Osteoblast (primary cell): ENCODE measurements at places on chromosomes 7 and 10. TPM values are rescaled to one million over a fixed set of nuclear protein-coding genes. Genes with fewer than 3 reads are reported as not detected.

DNA sequence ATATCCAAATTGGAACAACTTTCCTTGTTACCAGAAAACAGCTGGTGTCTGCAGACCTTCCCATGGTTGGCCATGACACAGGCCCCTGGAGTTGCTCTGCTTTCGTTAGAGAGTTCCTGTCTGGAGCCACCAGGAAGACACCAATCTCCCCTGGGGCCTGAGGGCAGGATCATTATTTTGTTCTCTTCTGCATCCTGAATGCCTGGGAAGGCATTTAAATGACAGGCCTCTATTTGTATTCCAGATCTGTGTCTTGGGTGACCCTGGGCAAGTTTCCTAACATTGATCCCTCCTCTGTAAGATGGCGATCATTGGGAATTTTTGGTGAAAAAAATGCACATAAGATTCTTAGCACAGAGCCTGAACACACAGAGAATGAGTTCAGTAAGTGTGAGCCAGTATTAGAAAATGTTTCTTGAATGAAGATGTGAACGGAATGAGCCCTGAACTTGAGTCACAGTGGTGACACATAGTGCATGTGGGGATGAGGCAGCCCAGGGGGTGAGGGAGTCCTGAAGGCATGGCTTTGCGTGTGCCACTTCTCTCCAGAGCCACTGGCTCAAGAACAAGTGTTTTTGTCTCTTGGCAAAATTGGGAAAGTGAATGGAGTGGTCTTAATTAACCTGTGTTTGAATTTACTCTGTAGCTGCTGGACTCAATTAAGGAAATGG, 28.4 kb downstream of the BMPER start:
- H3K27ac ChIP-seq = peak overlapping the region; percentile 94
- peaks cover 19% of the 10 kb centered on the region for H3K36me3 ChIP-seq

DNA sequence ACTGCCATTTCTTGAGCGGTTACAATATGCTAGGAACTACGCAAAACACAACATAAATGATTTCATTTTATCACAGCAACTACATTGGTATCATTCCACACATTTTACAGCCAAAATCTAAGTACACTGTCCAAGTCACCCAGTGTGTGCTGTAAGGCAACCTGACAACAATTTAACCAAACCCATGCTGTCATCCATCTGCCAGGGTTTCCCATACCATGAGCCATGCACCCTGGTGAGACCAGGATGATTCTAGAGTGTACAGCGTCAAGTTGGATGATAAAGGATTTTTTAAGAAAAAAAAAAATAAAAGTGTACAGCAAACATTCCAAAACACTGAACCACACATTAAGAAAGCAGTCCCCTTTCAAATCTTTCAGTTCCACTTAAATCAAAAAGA, 52.9 kb downstream of the PIK3AP1 start:
- H3K27me3 ChIP-seq = no peaks in the 10 kb centered on the region
- no peak for DNase-seq
- no peak overlapping the region for H3K4me3 ChIP-seq
- H3K36me3 ChIP-seq = no peaks in the 10 kb centered on the region

GRCh38 chr10:48784031-48784430, 99.4 kb downstream of the WDFY4 start:
- no peak overlapping the region for H3K4me3 ChIP-seq
- H3K27ac ChIP-seq = no peak overlapping the region
- no peak for DNase-seq

DNA sequence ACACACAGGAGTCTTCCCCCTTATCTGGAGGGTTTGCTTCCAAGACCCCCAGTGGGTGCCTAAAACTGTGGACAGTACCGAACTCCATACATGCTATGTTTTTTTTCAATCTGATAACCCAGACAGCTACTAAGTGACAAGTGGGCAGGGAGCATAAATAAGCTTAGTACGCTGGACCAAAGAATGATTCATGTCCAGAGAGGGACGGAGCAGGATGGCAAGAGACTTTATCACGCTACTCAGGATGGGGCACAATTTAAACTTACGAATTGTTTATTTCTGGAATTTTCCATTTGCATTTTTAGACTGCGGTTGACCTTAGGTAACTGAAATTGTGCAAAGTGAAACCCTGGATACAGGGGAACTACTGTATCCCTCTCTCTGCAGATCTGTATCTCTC, 410.0 kb upstream of the MKI67 start:
- no peak overlapping the region for H3K27ac ChIP-seq
- no peaks in the 10 kb centered on the region for H3K4me1 ChIP-seq
- DNase-seq = no peak
- no peaks in the 10 kb centered on the region for H3K36me3 ChIP-seq

GRCh38 chr7:44057849-44058758, 7.3 kb downstream of the PGAM2 start:
- peaks cover 70% of the 10 kb centered on the region for H3K36me3 ChIP-seq
- no peaks in the 10 kb centered on the region for H3K27me3 ChIP-seq
- no peak overlapping the region for H3K4me3 ChIP-seq
- no peak overlapping the region for H3K27ac ChIP-seq

DNA sequence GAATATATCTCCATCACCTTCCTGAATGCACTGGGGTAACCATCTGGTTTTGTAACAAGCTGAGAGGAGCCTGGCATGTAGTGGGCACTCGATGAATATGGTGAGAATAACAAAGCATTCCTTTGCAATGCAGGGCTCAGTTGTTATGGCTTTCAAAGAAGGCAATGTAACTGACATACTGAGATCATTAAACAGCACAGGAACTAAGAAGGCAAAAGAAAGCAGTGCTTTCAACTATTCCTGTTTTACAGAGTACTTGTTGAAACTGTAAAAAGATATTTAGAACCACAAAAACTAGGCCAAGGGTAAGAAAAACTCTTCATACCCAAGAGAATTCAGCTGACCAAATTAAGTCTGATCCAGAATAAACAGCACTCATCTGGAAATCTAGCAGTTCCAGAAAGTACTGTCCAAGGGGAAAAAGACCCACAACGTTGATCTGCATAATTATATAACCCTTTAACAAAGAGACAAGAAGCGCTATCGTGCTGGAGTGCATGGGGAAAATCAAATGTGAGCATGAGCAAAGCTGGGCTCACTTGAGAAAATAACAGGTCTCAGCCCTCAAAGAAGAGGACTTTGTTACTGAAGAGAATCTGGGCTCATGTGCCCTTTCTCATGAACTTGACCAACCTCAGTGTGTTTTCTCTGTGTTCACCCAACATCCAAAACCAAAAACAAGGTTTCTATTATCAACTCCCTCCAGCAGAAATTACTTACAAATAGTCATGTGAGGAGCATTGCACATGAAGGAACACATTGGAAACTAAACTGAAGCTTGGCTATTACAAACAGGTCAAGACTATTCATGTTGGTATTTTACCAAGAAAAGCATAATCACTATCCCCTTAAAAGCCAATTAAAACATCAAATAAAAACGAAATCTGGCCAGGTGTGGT, 116.2 kb downstream of the AVL9 start:
- peaks cover 19% of the 10 kb centered on the region for H3K4me1 ChIP-seq
- no peaks in the 10 kb centered on the region for H3K27me3 ChIP-seq
- peak; percentile 70 for DNase-seq
- H3K27ac ChIP-seq = peak overlapping the region; percentile 57
- H3K4me3 ChIP-seq = no peak overlapping the region

- DNase-seq = no peak
- no peaks in the 10 kb centered on the region for H3K27me3 ChIP-seq
- H3K27ac ChIP-seq = peak overlapping the region; percentile 89
- H3K4me1 ChIP-seq = peaks cover 23% of the 10 kb centered on the region
Measured at GRCh38 chr10:100184840-100185239, 989 bp downstream of the ERLIN1 start.

GRCh38 chr7:112296432-112296831, 89.9 kb downstream of the ZNF277 start:
- H3K27me3 ChIP-seq = no peaks in the 10 kb centered on the region
- no peak overlapping the region for H3K27ac ChIP-seq
- no peak for DNase-seq
- H3K36me3 ChIP-seq = no peaks in the 10 kb centered on the region
- no peaks in the 10 kb centered on the region for H3K4me1 ChIP-seq
- H3K4me3 ChIP-seq = no peak overlapping the region

DNA sequence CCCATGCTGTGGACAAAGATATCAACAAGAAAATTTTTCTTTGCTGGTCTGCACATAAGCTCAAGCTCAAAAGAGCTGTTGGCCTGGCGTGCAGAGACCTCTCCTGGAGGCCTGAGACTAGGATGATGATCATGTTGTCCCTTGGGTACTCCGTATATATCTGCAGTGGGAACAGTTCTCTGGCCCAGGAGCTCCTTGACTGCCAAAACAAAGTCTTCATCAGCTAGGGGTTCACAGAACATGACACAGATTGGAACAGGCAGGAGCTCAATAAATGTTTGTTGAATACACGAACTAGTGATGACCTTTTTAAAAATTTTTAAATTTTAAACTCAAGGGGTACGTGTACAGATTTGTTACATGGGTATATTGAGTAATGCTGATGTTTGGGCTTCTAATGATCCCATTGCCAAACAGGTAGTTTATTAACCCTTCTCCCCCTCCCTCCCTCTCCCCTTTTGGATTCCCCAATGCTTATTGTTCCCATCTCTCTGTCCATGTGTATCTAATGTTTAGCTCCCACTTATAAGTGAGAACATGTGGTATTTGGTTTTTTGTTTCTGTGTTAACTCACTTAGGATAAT, 49.1 kb downstream of the ZNF783 start:
- H3K4me1 ChIP-seq = no peaks in the 10 kb centered on the region
- no peak overlapping the region for H3K4me3 ChIP-seq
- peaks cover 3% of the 10 kb centered on the region for H3K27me3 ChIP-seq
- no peak overlapping the region for H3K27ac ChIP-seq

DNA sequence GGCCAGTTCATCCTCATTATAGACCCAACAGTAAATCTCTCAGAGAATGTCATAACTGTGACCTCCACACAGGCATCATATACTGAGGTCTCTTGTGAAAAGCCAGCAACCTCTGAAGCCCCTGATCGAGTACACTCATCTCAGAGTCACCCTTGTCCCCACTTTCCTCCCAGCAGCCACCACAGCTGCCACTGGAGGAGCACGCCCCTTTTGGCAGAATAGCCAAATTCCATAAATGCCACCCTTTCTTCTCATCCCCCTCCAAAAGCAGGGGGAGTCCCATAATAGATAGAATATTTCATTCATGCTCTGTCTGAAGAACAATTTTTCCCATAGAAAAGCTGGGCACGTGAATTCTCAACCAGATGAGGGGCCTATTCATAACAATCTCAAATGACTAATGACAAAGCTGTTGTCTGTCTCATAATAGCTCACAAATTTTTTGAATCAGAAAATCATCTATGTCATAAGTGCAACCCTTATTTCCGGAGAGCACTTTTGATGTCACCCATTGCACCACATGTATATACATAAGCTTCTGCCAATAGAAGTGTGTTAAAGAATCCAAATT, 47.4 kb downstream of the SGMS1 start:
- peak; percentile 72 for DNase-seq
- H3K27ac ChIP-seq = no peak overlapping the region
- H3K27me3 ChIP-seq = no peaks in the 10 kb centered on the region
- peaks cover 26% of the 10 kb centered on the region for H3K4me1 ChIP-seq

DNA sequence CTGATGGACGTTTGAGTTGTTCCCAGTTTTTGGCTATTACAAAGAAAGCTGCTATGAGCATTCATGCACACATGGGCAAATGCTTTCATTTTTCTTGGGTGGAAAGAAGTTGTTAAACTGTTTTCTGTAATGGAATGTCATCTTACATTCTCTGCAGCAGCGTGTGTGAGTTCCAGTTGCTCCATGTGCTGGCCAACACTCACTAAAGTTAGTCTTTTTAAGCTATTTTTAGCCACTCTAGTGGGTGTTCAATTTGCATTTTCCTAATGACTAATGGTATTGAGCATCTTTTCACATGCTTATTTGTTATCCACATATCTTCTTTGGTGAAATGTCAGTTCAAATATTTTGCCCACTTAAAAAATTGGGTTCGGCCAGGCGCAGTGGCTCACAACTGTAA, 82.8 kb upstream of the COL13A1 start:
- no peaks in the 10 kb centered on the region for H3K36me3 ChIP-seq
- H3K4me3 ChIP-seq = no peak overlapping the region
- peaks cover 9% of the 10 kb centered on the region for H3K27me3 ChIP-seq
- peaks cover 9% of the 10 kb centered on the region for H3K4me1 ChIP-seq
- no peak overlapping the region for H3K27ac ChIP-seq

DNA sequence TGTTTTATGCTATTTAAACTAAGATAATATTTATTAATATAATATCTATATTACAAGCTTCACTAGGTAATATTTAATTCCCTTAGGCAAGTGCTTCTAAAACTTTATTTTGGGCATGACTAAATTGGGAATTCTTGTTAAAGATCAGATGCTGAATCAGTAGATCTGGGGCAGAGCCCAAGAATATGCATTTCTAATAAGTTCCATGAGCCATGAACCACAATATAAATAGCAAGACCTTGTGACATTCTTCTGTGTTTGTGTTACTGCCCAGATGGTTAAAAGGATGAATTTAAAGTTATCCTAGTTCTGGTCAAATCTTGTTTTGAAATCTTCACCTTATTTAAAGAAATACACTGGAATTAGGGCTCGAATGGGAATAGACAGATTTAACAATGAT, 258.4 kb upstream of the CACNA2D1 start:
- no peak overlapping the region for H3K27ac ChIP-seq
- H3K4me1 ChIP-seq = no peaks in the 10 kb centered on the region
- H3K36me3 ChIP-seq = no peaks in the 10 kb centered on the region
- peaks cover 6% of the 10 kb centered on the region for H3K27me3 ChIP-seq
- H3K4me3 ChIP-seq = no peak overlapping the region
- DNase-seq = no peak

DNA sequence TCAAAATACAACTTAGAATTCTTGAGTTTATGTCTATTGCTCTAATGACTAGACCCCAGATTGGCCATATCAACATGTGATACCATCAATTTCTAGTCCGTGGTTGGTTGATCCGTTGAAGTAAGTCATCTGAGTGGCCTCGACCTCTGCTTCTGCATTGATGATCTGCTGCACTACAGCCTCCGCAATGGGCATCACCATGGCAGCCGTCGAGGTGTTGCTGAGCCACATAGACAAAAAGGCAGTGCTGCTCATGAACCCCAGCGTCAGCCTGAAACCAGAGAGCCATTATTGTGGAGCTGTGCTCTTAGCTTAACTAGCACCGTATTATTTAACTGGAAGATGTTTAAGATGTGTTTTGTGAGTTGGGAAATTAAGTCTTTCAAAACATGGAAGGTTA, 30.7 kb downstream of the SLC13A1 start:
- H3K4me1 ChIP-seq = no peaks in the 10 kb centered on the region
- no peak overlapping the region for H3K27ac ChIP-seq
- H3K36me3 ChIP-seq = no peaks in the 10 kb centered on the region
- H3K27me3 ChIP-seq = no peaks in the 10 kb centered on the region
- DNase-seq = peak; percentile 10
- no peak overlapping the region for H3K4me3 ChIP-seq

- peaks cover 5% of the 10 kb centered on the region for H3K36me3 ChIP-seq
- H3K4me3 ChIP-seq = no peak overlapping the region
- peaks cover 12% of the 10 kb centered on the region for H3K4me1 ChIP-seq
- H3K27me3 ChIP-seq = no peaks in the 10 kb centered on the region
- no peak overlapping the region for H3K27ac ChIP-seq
- DNase-seq = peak; percentile 77
Measured at GRCh38 chr7:155652156-155653114, 8.0 kb downstream of the RBM33 start.

OR13A1 gene
- under 0.01 TPM in 1 of 2 replicates, not detected in the other for total RNA-seq

TRPV6 gene
- total RNA-seq = not detected in 2 replicates

TMEM236 gene
- under 0.01 TPM in 2 replicates for total RNA-seq

POLD2 gene
- 69.2 and 80.3 TPM in 2 replicates for total RNA-seq

FAM24B gene
- total RNA-seq = 1.8 and 4.4 TPM in 2 replicates

RARRES2 gene
- 18.3 and 26.1 TPM in 2 replicates for total RNA-seq

C10orf105 gene
- total RNA-seq = under 0.01 TPM in 1 of 2 replicates, not detected in the other
